IMR-90 (cell line): ENCODE measurements at places on chromosomes 7 and 10.

DNA sequence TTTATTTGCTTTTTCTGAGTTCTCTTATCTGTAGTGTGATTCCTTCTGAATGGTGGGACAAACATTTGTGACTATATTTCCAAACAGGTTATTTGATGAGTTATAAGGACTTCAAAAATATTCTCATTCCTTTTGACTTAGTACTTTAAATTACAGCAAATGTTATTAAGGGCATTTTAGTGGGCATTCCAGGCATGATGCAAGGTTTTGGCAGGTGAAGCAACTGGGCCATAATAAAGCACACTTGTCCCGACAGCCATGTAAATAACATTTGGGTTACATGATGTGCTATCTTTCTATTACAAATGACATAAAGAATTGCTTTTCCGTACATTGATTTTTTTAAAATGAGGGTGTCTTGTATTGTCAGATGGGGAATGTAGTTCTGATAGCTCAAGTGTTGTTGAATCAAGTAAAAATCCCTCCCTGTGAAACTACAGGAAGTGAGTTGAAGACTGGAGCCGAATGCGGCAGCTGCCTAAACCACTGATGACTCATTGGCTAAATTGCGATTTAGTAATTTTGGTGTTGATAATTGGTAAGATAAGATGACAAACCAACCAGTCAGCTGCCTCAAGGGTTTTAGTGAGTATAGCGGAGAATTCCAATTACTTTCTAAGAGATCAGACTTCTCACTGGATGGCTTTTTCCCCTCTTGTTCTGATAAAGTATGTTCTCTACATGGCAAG, 231.3 kb upstream of the NPY start:
- peak; percentile 20 for DNase-seq

DNA sequence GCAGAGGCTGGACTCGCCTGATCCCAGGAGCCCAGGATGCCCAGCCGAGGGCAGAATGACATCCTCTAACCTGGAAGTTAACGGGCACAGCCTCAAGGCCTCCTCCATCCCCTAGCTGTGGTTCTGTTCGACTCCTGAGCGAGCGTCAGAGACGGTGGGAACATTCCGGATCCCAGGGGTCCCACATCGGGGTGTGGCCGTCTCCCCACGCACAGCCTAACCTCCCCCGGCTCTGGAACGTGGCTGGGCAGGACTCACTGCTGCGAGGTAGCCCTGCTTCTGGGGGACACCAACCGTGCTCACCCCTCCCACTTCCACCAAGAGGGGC, 8.4 kb downstream of the FOXL3 start:
- DNase-seq: no peak

- DNase-seq: no peak
Observed at GRCh38 chr10:124669824-124670654, 74.1 kb downstream of the FAM53B start.

DNA sequence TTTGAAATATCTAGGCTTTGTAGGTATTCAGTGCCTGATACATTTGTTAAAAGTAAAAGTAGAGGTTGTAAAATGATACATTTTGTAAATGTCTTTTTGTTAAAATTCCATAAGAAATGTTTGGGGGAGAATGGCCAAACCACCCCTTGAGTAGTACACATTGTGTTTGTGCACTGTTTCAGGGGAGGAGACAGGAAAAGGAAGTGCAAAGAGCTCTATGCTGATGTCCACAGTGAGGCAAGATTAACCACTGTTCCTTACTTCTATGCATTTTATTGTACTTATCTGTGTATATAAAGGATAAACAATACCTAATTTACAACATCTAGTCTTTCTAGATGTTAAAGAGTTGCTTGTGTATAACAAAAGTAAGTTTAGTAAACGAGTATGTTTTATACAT, 7.4 kb upstream of the CYCS start:
- no peak for DNase-seq

DNA sequence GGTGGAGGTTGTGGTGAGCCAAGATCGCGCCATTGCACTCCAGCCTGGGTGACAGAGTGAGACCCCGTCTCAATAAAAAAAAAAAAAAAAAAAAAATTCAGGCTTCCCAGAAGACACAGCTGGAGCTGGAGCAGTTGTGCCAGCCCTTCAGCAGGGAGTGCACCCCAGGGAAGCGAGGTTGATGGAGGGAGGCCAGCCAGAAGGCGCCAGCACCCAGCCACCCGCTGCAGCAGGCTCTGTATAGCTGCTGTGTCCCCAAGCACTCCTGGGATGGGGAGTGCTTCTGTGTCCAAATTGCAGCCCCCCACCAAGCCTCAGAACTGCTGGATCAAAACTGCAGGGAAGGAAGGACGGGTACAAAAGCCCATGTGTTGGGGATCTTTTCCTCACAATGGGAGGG, 47.8 kb downstream of the COBL start:
- no peak for DNase-seq

DNA sequence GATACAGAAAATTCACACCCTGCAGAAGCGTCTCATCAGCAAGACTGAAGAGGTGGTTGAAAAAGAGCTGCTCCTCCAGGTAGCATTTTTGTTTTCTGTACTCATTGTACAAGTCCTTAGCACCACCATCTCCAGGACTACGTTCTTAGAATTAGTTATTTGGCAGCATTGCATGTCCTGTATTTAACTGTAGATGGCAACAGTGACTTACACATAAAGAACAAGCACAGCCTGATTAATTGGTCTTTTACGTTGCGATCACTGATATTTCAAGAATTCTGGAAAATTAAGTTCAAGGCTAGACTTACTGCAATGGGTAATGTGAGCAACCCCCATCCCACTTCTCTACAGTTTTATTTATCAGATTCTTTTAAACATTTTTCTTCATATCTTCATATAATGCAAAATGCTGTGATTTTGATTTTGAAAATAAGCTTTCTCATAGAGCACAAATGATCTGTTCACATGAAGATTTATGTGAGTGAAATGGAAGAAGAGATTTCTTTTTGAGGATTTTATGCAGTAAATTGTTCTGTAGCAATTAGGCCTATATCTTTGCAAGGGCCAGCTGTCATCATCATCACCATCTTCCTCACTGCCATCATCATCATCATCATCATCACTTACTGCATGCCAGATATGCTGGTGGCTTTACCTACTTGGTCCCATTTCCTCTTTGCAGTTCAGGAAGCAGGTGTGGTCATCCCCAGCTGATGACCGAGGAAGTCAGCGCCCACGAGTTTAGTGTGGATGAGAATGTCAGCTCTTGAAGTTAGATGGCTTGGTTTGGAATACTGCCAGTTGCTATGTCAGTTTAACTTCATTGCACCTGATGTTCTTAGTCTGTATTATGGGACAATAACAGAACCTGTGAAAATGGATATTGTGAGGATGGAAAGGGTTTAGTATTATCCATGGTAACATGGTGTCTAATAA, 53.4 kb downstream of the CFAP58 start:
- peak; percentile 50 for DNase-seq

GRCh38 chr10:133325440-133326222, 11.1 kb downstream of the CALY start:
- no peak for DNase-seq

DNA sequence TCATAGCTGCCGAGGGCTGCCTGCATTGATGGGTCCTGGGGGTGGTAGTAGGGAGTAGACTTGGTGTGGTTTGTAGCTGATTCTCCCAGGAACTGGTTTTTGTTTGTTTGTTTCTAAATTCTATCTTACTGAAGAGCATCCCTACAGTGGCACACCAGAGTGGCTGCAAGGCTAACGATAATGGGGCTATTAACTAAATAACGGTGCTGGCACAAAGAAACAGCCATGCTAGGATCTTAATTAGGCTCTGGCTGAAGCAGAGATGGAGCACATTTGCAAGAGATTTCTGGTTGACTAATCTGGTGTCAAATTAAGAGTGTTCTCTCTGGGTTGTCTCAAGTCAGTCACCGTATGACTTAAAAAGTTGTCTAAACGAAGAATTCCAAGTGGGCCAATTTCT, 590.0 kb downstream of the NRG3 start:
- no peak for DNase-seq

GRCh38 chr10:76935941-76936613, 701.5 kb downstream of the KCNMA1 start:
- DNase-seq: no peak

- no peak for DNase-seq
Observed at GRCh38 chr10:29846881-29847280, 212.1 kb upstream of the SVIL start.

DNA sequence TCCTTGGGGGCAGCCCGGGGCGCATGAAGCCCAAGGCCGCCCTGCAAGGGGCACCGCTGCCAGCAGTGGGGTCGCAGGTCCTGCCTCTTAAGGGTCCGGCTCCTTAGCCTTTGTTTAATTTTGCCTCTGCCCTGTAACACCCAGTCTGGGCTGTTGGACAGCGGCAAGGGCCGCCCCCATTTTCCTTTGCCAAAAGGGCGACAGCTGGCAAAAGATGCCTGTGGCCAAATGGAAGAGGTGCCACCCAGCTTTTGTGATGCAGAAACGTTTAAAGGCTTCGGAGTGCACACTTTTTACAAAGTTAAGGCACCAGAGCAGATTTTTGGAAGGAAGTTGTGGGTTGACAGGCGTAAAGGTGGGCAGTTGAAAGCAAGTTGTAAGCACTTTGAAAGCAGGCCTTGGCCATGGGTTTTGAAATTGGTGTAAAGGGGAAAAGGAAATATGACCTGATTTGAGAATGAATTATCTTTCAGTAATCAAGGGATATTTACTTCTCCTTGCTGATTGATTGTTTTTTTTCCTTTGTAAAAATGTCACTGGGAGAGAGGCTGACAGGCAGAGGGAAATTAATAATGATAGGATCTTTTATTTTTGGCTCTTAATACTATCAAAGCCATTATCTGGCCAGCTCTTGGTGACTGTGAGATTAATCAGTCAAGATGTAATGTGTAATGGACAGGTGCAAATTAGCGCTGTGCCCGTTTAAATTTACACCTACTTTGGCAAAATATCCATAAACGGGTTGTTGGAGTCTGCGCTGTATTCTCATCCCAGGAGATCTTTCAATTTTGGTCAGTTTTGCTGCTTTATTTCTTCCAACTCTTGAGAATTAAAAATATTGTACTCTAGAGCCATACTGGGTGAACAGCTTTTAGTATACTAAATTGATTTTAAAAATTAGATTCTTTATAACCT, 1.2 kb downstream of the CASD1 start:
- peak; percentile 2 for DNase-seq

DNA sequence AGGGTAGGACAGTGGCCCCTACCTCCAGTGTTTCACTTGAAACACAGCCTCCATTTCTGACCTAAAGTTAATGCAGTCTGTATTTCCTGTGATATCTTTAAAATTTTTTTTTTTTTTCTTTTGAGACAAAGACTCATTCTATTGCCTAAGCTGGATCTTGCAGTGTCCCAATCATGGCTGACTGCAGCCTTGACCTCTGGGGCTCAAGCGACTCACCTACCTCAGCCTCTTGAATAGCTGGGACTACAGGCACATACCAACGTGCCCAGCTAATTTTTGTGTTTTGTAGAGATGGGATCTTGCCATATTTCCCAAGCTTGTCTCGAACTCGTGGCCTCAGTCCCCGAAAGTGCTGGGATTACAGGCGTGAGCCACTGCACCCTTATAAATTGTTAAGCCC, 16.7 kb upstream of the MGAM2 start:
- no peak for DNase-seq

DNA sequence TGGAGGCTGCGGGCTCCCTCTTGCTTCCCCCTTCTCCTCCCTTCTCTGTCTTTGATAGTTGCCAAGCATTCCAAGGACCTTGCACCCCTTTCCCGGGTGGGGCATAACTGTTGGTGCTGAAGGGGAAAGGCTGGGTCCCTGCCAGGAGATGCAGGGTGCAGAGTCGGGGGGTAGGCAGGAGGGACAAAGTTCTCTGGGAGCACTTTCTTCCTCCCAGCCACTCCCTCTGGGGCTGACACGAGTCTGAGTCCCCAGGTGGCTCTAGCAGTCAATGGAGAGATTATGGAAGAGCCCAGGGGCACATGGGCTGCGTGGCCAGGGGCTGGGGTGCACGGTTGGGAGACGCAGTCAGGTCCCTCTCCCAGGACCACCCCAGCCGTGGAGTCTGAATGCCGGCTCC, 2.1 kb downstream of the CLDN15 start:
- DNase-seq: no peak

- DNase-seq: peak; percentile 69
Observed at GRCh38 chr7:28808796-28809533, 149.2 kb downstream of the TRIL start.

DNA sequence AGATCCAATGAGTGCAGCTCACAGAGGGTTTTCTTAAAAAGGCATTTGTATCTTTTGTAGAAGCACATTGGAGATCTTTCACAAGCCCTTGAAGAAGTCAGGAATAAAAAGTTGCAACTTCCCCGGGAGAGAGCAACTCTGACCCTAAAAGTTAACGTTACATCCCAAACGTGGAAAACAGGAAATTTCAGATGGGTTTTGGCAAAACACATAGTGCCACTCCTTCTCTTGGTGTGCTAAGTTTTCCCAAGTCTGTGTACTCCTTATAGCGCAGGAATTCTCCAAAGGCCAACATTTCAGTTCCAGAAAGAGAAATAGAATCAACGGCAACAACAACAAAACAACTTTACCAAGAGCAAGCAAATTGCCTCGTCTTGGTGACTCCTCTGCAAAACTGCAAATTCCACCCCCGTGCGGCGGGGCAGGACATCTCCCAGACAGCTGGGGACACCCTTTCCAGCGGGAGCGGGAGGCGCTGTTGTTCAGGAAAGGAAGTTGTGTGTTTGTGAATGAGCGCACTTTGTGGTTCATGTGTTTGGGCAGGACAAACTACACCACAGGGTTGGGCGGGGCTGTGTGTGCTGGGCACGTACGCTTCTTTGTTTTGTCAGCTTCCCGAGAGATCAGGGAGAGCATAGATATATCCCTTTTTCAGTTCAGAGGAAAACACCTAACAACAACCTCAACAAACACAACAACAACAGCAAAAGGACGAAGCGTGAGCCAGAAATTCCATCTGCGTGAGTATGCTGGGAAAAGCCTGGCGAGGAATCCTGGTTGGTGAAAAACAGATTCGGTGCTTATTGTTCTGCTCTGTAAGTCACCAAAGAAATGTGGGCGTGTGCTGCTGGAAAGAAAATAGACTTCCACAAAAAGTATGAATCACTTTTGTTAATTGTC, 294.7 kb upstream of the PITRM1 start:
- peak; percentile 93 for DNase-seq
